NCI-H2107 (cell line): ENCODE measurements at places on chromosomes 5 and 9.

DNA sequence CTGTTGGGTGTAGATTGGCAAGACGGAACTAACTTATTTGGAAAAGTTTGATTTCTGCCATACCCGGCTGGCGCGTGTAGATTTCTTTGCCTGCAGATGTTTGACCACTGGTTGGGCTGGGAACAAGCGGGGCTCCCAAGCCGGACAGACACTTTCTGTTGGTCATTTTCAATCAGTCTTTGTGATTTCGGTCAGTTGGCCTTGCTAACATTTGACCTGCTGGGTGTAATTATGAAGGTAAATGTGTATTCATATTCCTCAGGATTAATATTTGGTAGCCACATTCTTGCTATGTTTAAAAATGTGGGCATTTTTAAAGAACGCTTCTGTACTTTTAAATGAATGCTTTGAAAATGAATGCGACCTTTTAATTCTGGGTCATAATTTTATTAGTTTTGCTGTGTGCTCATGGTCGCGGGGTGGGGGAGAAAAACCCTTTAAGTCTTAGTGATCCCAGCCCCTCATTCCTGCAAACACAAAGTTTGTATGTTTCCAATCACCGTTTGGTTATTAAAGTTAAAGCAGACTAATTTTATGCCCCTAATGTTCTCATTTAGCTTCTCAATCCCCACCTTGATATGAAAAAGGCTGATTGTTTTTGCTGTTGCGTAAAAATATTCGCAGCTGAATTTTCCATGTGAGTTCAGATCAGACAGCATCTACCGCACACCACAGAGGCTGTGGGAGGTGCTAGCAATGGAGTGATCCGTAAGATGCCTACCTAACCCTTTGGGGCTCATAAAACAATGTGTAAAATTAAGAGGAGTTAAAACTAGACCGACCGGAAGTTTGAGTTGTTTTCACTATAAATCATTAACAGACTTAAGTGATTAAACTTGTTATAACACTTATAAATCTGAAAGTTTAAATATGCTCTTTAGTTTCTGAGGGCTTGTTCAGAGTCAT is 1.5 kb downstream of the RASGRF2 start:
- DNase-seq: no peak

DNA sequence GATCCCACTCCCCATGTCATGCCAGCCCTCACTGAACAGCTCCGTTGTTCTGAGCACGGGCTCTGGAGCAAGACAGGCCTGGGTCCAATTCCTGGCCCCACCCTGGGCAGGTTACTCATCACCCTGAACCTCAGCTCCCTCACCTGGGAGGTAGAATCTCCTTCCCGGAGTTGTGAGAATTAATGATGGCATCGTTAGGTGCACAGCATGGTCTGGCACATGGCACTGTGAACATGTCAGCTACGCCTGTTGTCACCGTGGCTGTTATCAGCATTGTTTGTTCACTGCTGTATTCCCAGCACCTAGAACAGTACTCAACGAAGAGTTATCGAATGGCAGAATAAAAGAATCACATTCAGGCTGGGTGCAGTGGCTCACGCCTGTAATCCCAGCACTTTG is 43.0 kb downstream of the LRSAM1 start:
- DNase-seq: no peak

DNA sequence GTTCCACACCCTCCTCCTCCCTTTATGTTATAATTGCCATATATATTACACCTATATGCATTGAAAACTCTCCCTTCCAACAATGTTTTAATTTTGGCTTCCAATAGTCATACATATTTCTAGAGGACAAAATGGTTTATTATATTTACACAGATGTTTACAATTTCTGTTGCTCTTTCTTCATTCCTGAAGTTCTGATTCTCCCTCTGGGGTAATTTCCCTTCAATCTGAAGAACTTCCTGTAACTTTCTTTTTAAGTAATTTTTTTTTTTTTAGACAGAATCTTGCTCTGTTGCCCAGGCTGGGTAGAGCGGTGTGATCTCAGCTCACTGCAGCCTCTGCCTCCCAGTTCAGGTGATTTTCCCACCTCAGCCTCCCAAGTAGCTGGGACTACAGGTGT is 173.0 kb upstream of the MAP1B start:
- no peak for DNase-seq

DNA sequence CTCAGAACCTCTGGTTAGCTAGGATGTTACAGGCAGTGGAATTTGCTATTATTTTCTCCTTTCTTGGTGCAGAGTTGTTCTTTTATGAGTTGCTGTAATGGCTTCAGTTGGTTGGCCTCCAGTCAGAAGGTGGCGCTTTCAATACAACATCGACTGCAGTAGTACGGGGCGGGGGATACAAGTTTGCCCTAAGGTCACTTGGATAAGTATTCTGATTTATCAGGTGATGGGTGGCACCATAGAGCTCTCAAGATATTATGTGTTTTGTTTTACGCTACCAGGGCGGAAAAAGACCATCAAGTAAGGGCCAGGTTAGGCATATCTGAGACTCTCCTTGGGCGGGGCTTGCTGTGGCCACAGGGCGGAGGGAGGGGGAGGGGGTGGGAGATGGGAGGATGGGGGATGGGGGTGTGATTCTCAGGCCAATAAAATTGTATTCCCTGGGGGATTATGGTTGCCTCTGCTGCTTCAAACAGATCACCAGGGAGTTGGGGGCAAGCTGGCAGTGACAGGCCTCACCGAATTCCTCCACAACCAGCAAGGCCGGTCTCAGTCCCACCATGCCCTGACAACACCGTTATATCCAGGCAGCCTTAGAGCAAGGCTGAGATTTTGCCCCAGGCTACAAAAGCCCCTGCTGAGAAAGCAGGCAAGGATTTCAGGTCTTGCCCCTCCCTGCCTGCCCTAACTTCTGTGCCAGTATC is 15.9 kb upstream of the RNF38 start:
- no peak for DNase-seq

GRCh38 chr9:72952914-72953313 is at the start of gene ALDH1A1:
Gene ALDH1A1 (minus strand): TSS chr9:72953053. CDS start chr9:72953000, 53 bp downstream.
- no peak for DNase-seq
